ENCODE measurements at places on chromosomes 6 and 20.
A peak's percentile ranks its signal among the peaks of the same experiment; 100 is the strongest.

DNA sequence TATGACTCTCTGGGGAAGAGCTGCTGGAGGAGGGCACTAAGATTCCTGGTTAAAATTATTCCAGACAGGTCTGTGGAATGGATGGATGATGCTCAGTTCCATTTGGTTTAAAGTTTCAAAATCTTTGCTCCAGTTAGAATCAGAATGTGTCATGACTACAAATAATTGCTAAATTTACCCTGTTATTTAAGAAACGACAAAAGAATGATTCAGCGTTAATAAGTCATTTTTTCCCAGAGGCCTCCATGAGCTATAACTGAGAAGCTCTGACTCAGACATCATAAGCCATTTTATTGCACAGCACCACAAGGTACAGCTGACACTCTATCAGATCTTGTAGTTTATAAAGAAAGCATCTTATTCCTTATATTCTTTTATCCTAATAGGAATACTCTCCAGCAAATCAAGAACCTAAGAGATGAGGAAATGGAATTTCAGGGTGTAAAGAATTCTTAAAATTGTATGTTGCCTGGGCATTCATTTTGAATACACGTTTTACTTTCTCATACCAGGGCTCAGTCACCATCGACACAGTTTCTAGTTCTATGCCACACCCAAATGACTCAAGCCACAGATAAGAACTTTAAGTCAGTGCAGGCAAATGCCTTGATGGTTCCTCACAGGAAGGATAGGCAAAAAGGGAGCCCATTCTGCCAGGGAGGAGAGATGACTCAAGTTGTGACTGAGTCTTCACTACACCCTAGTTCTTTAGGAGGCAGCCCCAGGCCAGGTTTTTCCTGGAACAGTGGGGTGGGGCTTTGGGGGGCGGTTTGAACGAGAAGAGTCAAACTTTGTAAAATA, 636.0 kb downstream of the MMUT start:
- no peak for DNase-seq

GRCh38 chr6:124994648-124995047, 32.4 kb downstream of the RNF217 start:
- no peak for DNase-seq

DNA sequence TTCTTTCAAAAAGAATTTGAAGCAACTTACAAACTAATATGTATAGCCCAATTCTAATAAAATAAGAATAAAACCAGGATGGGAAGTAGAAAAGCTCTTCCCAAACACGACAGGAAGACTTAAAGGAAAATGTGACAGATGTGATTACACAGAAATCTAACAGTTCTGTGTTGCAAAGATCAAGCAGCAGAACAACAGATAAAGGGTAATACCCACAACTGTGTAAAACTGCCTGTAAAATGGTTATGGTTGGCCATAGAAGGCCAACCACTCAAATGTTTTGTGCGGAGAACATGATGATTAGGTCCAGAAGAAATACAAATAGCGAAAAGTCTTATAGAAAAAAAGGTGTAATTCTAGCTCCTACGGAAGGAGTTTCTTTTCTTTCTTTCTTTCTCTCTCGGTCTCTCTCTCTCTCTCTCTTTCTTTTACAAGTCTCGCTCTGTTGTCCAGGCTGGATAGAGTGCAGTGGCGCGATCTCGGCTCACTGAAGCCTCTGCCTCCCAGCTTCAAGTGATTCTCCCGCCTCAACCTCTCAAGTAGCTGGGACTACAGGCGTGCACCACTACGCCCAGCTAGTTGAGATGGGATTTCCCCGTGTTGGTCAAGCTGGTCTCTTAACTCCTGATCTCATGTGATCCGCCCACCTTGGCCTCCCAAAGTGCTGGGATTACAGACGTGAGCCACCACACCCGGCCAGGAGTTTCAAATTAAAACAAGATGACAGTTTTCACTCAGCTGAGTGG, 128.5 kb downstream of the QRSL1 start:
- DNase-seq, result no peak

DNA sequence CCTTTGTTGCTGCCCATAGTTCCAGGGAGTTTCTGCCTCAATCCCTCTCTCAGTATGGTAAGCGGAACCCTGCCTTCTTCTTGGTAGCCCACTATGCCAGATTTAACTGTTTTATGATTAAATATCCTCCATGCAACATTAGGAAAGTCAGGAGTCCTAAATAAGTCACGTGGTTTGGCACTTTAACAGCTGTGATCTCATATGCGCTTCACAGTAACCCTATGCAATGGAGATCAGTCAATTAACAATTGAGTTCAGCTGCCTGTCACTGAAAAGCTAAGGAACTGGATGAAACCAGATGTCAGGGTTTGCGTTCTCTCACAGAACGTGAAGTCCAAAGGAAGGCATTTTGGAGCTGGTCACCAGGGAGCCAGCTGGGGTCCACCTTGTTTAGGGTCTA, 81.6 kb downstream of the PSMB1 start:
- DNase-seq, result no peak

GRCh38 chr6:2693231-2693630, 57.5 kb downstream of the MYLK4 start:
- DNase-seq, result no peak

GRCh38 chr6:128209771-128210170, 308.9 kb upstream of the THEMIS start:
- no peak for DNase-seq

- DNase-seq, result peak; percentile 83
Measured at GRCh38 chr20:1299522-1299921, 29.4 kb downstream of the SDCBP2 start.

- no peak for DNase-seq
Measured at GRCh38 chr20:33843050-33843449, 31.9 kb downstream of the CHMP4B start.

- no peak for DNase-seq
Measured at GRCh38 chr6:8060346-8060745, 3.8 kb downstream of the BLOC1S5 start.
